Posterior vena cava (tissue), 2 donors: ENCODE measurements at places on chromosomes 6 and 20. TPM values are rescaled to one million over a fixed set of nuclear protein-coding genes. Genes with fewer than 3 reads are reported as not detected.

DNA sequence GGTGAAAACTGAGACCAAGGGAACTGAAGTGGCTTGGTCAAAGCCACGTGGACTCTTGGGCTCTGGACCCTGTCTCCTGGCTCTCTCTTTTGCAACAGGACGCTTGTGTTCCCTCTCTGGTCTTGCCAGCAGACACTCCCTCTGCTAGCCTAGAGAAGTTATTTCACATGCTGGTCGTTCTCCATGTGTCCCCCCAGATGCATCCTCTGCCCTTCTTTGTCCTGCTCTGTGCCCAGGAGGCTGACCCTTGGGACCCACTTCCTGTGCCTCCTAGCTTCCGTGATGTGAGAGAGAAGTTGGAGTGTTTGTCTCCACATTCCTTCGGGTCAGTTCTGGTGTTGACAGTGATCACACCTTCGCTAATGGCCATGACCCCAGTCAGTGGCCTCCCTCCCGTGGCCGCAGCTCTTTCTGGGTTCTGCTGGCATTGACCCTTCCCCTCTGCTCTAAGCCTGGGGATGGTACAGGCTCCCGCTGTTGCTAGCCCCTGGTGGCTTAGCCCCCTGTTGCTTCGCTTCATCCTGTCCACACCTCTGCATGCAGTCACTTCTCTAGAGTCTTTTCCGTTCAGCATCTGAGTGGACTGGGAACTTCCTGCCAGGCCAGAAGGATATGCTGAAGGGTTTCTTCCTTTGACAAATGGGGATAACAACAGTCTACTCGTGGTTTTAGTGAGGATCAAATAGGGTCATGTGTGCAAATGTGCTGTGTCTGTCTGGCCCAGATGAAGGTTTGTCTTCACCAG is 70.1 kb upstream of the BMP2 start:
- DNase-seq = no peak

DNA sequence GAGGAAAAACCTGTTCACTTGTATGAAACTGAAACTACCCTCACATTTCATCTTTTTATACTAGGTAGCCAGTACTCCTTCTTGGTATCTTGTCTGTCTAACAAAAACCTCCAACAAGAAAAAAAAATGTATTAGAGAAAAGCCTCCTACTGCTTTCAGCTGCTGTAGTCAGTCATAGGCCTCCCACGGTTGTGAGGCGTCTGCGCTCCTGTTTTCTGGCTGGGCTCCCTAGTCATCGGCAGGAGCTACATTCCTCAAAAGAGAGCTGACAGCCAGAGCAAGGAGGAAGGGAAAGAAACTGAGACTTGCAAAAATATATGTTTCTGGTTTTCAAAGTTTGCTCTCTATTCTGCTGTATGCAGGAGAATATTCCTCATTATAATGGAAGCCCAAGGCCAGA is 517.0 kb downstream of the LMBRD1 start:
- peak; percentile 60 for DNase-seq

GRCh38 chr6:119517428-119517827 is 167.9 kb upstream of the MAN1A1 start:
- no peak for DNase-seq

DNA sequence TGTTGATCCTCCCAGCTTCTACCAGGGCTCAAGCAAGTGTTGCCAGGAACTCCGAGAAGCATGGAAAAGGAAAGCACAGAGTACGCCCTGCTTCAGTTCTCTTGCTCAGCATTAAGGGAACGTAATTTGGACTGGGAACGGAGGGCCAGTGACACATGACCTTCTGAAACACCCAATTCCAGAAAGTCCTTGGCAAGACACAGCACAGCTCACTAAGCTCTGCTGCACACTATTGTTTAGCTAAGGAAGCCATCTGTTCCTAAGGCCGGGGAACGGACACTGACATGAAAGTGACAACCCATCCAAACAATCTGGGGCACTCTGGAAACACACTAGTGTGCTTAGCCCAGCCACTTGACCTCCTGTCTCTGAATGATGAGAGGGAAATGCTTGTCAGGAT is 56.9 kb upstream of the NXT1 start:
- DNase-seq = no peak

DNA sequence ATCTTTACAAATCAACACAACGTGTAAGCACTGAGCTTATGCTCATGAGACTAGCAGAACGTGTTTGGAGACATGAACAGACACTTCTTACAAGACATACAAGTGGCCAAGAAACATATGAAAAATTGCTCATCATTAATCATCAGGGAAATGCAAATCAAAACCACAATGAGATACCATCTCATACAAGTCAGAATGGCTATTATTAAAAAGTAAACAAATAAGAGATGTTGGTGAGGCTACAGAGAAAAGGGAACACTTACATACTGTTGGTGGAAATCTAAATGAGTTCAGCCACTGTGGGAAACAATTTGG is 327.9 kb upstream of the SOX4 start:
- no peak for DNase-seq

GRCh38 chr6:38320358-38320757 is 319.4 kb downstream of the BTBD9 start:
- no peak for DNase-seq

DNA sequence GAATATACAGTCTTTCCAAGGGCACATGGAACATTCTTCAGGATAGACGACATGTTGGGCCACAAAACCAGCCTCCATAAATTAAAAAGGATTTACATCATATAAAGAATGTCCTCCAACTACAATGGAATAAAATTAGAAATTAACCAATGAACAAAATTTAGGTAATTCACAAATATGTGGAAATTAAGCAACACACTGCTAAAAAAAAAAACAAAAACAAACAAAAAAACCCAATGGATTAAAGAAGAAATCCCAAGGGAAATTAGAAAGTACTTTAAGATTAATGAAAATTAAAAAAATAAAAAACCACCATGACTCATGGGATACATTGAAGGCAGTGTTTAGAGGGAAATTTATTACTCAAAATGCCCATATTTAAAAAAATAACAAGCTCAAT is 21.4 kb upstream of the NT5E start:
- DNase-seq = no peak

GRCh38 chr20:43853174-43853803 is 61.4 kb upstream of the TOX2 start:
- DNase-seq = no peak

- DNase-seq = no peak
These were observed 1.4 kb downstream of the PREP start for GRCh38 chr6:105401247-105402089.

DNA sequence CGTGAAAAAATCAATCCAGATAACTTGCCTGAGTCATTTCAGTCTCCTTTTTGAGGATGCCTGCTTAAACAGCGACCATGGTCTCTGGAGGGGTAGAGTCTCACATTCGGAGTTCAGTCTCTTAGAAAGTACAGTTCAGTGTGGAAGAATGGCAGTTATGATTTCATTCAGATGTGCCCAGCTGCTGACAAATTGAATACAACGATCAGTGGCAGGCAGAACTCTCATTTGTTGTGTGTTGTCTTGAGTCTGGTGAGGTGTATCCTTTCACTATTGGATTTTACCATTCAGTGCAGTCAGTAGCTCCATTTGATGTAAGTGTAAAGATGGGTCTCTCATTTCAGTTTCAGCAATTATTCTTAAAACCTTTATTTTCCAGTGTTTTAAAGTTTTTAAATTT is 639 bp upstream of the TULP4 start:
- DNase-seq = no peak

- no peak for DNase-seq
These were observed 45.4 kb downstream of the RPF2 start for GRCh38 chr6:111027219-111027618.

GRCh38 chr6:3291346-3291745 is 32.6 kb downstream of the PSMG4 start:
- DNase-seq = peak; percentile 29

DNA sequence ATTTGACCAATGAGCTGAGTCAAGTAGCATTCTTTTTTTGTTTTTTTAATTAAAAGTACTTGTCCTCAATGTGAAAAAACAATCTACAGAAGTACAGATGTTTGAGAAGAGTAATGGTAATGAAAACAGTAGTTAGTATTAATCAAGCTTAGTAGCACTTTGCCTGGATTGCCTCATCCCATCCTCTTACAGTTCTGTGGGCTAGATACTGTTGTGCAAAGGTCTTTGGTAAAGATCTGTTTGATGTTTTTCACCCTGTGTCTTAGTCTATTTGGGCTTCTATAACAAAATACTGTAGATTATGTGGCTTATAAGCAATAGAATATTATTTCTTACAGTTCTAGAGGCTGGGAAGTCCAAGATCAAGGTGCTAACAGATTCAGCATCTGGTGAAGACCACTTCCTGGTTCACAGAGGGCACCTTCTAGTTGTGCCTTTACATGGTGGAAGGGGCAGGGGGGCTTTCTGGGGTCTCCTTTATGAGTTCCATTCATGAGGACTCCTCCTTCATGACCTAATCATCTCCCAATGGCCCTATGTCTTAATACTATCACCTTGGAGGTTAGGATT is 84.3 kb downstream of the SHLD1 start:
- no peak for DNase-seq

- no peak for DNase-seq
These were observed 74.1 kb upstream of the HDDC2 start for GRCh38 chr6:125375821-125376220.

DNA sequence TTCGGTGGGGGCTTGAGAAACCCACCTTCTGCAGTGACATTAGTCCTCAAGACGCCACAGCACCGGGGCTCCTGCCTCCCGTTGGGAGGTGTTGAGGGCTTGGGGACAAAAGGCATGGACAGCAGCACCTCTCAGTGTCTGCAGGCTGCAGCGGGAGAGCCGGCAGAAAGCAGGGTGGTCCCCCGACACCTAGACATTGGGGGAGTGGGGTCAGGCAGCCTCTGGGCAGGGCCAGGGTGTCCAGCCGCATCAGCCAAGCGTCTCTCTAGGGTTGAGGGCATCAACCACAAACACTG is 264.7 kb downstream of the TAF4 start:
- no peak for DNase-seq

DNA sequence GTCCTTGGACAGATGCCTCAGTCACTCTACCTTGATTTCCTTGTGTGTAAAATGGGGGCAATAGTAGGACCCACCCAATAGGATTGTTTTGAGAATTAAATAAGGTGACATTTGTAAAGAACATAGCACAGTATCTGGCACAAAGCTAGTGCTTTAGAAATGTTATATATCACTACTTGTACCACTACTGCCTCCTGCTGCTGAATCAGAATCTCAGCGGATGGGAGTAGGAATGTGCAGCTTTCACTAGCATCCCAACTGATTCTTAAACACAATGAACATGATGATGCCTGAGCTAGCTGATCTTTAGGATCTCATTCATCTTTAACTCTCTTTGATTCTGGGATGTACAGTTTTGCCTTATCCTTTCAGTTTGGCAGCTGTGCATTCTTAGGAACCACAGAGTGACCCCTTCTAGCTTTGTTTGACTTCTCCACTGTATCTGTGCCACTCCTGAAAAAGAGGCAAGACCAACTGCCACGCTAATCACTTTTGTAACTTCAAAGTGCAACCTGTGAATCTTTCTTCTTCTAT is 7.2 kb downstream of the PBOV1 start:
- no peak for DNase-seq

DNA sequence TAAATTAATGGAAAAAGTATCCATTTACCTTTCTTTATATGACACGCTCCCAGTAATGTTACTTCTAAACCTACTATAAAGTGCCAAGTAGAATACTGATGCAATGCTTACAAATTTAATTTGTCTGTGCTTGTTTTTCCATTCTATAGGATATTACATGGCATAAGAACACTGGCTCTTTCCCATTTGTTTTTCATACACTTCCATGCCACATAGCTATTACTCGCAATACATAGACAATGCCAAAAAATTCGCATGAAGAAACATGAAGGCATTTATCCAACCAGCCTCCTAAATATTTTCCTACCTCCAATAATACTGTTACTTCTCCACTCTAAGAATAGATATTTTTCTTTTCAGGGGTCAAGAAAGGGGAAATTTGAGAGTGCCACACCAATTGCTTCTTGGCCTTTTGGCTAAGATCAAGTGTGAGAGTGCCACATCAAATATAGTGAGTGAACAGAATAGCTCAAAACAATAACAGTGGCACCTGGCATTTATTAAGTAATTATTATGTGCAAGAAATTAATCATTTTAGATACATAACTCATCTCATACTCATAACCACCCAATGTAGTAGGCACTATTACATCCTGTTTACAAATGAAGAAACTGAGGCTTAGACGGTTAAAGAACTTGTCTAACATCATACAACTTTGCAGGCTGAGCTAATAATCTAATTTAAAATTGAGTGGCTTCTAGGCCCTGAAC is 845 bp upstream of the DST start:
- DNase-seq = no peak

- DNase-seq = no peak
These were observed 141.1 kb downstream of the CEP57L1 start for GRCh38 chr6:109236115-109237076.

SLC22A16 gene
- 1.00 TPM for total RNA-seq

NT5E gene
- total RNA-seq = 43.8 TPM

DEFB128 gene
- total RNA-seq = not detected

MYO6 gene
- 17.8 TPM for total RNA-seq

MYB gene
- total RNA-seq = 0.29 TPM

ID4 gene
- 97.0 TPM for total RNA-seq

SSTR4 gene
- not detected for total RNA-seq

FAM83C gene
- not detected for total RNA-seq

MMS22L gene
- total RNA-seq = 8.4 TPM

OXT gene
- not detected for total RNA-seq
